Kidney glomerular epithelial cell (primary cell): ENCODE measurements at places on chromosomes 5 and 9.

DNA sequence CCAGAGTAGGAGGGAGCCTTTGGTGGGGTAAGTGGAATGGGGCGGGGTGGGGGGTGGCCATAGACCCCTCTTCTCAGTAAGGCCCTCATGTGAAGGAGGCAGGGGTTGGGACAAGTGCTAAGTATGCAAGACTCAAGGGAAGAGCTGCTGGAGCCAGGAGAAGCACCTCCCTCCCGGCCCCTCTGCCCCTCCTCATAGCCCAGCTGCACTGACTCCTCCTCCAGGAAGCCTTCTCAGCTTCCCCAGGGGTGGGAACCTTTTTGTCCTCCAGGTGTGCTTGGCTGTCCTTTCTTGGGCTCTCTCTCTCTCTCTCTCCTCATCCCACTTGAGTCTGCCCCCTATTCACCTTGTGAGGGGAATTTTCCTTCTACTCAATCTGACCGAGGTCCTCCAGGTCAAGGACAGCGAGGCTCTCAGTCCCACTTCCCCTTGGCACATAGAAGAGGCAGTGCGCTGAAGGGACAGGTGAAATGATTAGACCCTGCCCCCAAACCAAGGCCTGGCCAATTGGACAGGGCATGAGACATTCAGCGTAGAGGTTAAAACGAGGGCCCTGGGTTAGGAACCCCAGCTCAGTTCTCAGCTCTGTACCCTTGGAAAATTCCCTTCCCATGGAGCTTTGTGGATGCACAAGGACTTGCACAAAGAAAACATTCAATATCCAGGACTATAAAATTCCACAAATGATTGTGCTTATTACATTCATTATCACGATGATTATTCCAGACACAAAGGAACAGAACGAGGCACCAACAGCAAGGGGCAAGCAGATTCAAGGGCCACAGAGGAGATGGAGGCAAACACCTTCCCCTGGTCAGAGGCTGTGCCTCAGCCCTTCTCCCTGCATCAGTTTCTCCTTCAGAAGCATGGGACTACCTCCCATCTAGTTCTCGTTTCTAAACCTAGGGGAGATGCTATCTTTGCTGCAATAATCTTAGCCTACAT, 45.6 kb upstream of the IL17B start:
- DNase-seq = no peak

DNA sequence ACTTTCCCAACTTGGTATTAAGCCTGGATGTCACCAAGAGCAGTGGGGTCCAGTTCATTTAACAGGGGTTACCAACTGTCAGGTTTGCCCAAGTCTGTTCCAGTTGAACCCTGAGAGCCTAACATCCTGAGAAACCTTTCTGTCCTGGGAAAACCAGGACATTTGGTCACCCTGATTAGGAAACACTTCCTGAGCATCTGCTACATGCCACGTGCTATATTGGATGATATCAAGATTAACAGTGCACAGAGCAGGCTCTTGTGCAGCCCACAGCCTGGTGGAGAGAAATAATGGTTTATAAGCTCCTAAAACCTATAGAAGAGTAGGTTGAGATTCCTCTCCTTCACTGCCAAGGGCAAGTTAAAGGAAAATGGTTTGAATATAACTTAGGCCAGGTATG, 102.9 kb upstream of the RAD23B start:
- DNase-seq = no peak

DNA sequence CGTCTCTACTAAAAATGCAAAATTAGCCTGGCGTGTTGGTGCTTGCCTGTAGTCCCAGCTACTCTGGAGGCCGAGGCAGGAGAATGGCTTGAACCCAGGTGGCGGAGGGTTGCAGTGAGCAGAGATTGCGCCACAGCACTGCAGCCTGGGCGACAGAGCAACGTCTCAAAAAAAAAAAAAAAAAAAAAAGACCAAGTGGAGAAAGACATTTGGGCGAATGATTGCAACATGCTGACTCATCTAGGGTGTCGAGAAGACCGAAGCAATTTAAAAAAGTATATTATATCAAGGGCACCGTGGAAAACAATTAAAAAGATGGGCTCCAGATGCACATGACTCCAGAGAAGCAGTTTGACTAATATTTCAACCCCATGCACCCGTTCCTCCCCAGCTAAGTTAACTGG, 9.2 kb downstream of the KLF4 start:
- DNase-seq = no peak

DNA sequence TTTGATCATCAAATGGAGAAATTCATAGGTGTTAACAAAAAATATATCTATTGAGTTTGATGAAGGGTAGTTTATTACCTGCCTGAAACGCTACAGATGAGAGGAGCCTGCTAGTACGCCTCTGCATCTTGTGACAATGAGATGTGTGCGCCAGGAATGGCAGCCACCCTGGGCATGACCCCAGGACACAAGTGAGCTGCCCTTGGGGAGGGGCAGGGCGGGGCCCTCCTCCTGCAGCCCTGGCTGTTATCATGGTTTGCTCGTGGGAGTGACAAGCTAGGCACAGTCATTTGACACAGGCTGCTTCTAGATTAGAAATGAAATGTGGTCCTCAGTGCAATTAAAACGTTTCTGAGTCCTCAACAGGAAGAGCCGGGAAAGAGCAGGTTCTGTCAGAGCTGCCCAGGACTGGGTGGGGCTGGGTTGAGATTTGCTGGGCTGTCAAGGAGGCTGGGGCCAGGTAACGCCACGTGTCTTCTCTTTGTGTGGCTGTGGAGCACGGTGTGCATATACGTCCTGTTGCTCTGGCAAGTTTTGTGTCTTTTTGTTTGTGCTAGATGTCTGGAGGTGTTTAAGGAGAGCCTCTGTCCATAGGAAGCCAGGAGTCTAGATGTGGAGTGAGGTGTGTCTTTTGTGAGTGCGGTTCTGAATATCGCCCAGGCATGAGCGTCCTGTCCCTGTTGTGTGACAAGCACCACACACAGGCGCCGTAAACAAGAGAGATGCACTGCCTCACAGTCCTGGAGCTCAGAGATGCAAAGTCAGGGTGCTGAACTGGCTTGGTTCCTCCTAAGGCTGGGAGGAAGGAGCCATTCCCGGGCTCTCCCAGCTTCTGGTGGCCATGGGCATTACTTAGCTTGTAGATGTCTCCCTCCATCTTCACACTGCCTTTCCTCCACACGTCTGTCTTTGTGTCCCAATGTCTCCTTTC, 129.0 kb upstream of the IRX4 start:
- no peak for DNase-seq

GRCh38 chr5:67014957-67015400, 181.6 kb downstream of the CD180 start:
- no peak for DNase-seq

GRCh38 chr5:128613766-128614165, 75.7 kb upstream of the FBN2 start:
- no peak for DNase-seq

- peak; percentile 92 for DNase-seq
Measured at GRCh38 chr9:21802418-21803000, at the start of gene MTAP. Gene MTAP (plus strand): TSS chr9:21802636. CDS start chr9:21802749, 113 bp downstream.

GRCh38 chr5:37695647-37696046, 144.2 kb downstream of the GDNF start:
- no peak for DNase-seq

DNA sequence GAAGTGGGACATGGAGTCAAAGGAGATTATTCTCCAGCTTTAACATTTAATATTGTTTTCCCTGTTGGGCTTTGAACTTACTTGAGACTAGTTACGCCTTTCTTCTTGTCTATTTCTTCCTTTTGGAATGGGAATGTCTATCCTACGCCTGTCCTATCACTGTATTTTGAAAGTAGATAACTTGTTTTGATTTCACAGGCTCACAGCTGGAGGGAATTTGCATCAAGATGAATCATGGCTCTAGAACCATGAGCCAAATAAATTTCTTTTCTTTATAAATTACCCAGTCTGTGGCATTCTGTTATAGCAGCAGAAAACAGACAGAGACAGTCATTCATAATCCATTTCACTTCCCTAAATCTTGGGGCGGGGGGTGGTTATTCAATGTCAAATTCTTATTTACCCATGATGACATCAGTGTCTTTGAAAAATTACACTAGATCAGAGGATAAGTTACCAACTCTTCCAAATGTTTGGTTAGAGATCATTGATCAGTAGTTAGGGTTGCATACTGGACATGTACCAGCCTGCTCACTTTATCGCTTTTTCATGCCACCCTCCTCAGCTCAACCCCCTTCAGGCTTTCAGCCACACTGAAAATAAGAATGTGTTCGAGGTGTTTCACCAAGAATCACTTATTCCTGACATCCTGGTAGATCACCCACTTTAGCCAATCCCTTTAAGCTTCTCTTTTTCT, 419.6 kb upstream of the PIK3R1 start:
- no peak for DNase-seq

DNA sequence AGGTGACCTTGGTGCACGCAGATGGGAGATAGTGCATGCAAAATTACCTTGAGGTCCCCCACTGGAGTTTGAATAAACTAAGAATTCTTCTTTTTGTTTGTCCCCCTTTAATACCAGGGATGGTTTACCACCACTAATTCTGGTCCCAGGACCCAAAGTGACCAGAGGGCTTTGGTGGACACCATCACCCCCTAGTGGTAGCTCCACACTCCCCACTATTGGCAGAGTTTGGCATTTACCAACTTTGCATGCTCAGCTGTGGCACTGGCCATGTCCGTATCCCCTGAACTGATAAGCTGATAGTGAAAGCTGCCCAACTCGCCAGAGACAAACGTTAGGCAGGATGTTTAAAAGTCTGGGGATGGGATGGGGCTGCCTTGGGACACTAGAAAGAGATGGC, 3.3 kb downstream of the ASTN2 start:
- DNase-seq = peak; percentile 24
